ENCODE measurements at places on chromosomes 2 and 18.

- no peak for DNase-seq
Measured at GRCh38 chr2:84424152-84424551, 34.9 kb downstream of the SUCLG1 start.

- peak; percentile 47 for DNase-seq
Measured at GRCh38 chr2:27802547-27802946, 31.0 kb downstream of the MRPL33 start.

DNA sequence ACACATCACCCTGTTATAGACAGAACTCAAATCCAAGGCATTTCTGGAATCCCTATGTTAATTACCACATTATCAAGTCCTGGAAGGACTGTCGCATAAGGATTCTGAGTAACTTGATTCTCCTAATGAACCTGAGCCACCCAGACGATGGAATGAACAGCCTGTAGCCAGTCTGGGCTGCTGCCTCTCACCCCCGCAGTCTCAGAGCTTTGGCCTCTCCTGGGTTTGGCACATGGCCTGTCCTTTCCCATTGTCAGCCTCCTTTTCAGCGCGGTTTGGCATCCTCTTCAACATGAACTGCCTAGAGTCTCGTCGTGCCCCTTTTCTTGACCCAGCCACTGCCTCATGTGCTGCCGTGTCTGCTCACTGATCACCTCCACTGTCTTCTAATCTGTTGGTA is 147.6 kb downstream of the SLC8A1 start:
- peak; percentile 61 for DNase-seq

- no peak for DNase-seq
Measured at GRCh38 chr2:101972621-101973434, 18.9 kb upstream of the IL1R2 start.

- no peak for DNase-seq
Measured at GRCh38 chr2:119836455-119837142, 76.9 kb downstream of the PTPN4 start.

- DNase-seq, result peak; percentile 46
Measured at GRCh38 chr18:9417073-9417851, 58.1 kb upstream of the RALBP1 start.

DNA sequence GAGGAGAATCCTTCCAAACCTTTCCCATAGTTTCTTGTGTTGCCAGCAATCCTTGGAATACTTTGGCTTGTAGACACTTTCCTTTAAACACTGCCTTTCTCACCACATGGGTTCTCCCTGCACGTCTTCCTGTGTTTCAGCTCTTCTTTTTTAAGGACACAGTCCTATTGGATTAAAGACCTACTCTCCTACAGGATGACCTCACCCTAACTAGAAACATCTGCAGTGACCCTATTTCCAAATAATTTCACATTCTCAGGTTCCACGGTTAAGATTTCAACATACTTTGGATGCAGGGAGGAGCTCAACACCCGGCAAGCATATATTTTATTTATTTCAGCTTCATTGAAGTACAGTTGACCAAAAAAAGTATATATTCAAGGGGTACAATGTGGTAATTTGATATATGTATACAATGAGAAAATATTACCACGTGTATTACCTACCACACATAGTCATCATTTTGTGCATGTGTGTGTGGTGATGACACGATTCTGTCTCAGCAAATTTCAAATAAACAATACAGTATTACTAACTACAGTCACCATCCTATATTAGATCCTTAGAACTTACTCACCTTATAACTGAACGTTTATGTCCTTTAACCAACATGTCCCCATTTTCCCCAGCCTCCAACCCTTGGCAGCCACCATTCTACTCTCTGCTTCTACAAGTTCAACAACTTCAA is 745.0 kb downstream of the CBLN2 start:
- DNase-seq, result no peak

DNA sequence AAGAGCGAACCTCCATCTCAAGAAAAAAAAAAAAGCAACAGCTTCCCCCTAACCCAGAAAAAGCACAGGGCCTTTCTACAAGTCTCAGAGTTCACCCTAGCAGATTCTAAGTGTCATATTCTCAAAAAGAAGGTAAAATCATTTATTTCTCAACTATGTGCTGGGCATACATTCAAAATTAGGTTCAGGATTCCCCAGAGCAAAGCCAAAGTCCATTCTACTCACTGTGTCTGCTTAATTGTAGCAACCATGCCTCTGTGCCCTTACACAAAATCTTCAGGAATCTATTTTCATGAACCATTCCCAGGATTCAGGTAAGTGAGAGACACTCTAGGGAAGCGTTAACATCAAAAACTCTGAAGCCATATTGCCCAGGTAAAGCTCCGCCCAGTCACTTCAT is 40.0 kb downstream of the CPO start:
- DNase-seq, result no peak

GRCh38 chr2:236853585-236854051 is 232.1 kb upstream of the COPS8 start:
- peak; percentile 70 for DNase-seq

Measured in right cardiac atrium (tissue), 5 donors.